ENCODE measurements at places on chromosomes 11 and 22. TPM values are rescaled to one million over a fixed set of nuclear protein-coding genes. Genes with fewer than 3 reads are reported as not detected.

Gene GPR83
- 0.09 TPM for total RNA-seq

Gene RAC2
- 0.09 TPM for total RNA-seq

Gene AP5B1
- total RNA-seq: 9.7 TPM

Gene CSF2RB
- total RNA-seq: not detected

Gene TMEM191B
- 1.1 TPM for total RNA-seq
